ENCODE measurements at places on chromosomes 5 and 9.

DNA sequence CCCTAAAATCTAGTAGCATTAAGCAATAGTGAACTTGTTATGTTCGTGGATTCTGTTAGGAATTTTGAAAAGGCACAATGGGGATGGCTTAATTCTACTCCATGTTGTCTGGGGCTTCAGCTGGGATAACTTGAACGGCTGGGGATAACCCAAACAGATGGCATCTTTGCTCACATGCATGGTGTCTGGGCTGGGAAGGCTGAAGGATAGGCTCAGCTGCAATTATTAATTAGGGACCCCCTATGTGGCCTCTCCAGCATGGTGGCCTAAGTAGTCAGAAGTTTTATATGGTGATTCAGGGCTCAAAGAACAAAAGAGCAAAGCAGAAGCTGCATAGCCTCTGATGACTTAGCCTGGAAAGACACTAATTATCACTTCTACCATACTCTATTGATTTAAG, 551.1 kb downstream of the PSAT1 start:
- DNase-seq, result no peak

GRCh38 chr5:75992753-75993152, 90.4 kb upstream of the SV2C start:
- DNase-seq, result no peak

DNA sequence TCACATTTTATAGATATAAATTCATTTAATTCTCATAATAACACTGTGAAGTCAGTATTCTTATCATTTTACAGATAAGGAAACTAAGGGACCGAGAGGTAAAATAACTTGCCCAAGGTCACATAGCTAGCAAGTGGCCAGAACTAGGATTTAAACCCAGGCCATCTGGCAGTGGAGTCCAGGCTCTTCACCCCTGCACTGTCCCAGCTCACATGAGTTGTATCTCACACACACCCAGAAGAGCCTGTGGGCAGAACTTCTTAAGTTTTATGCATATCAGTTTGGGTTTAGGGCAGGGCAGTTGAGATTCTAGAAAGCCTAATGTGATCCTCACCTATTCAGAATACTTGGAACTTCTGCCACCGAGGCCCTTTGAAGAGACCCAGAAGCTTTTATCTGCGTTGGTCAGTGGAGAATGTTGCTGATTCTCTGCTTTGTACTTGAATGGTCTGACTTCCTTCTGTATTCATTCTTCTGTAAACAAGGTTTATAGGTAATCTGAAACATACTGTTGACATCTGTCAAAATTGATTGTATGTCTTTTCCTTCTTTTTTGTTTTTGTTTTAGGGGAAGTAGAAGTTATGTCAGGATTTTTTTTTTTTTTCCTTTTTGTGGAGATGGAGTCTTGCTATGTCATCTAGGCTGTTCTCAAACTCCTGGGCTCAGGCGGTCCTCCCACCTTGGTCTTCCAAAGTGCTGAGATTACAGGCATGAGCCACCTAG, 75.8 kb downstream of the KIAA1958 start:
- DNase-seq, result no peak

- DNase-seq, result no peak
These were observed 223.1 kb upstream of the PAPPA start for GRCh38 chr9:115930472-115930871.

DNA sequence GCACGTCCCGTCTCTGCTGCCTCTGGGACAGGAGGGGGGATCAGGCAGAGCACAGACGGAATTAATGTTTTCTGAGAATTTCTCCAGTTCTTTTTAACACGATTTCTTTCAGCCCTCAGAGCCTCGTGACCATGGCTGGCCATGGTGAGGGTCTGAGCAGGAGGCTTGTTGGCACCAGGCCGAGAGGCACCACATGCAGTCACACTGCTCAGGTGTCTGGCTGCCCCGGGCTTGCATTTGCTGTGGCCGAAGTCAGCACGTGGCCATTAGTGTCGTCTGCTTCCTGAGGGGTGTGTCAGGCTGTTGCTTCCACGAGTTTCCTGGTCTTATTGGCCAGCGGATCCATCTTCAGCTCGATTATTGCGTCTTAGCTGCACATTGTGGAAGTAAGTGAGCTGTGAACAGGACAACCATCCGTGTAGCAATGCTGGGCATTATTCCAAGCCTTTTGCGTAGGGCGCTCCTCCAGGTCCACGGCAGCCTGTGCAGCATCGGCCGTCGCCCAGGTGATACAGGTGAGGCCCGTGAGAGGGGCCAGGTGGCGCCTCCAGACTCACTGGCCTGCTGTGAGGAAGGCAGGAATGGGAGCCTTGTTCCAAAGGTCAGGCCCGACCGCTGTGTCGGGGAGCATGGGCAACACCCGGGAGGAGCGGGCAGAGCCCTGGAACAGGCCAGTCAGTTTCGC, 114.2 kb upstream of the CACNA1B start:
- DNase-seq, result no peak

- no peak for DNase-seq
These were observed 229.0 kb upstream of the PANK3 start for GRCh38 chr5:168808051-168808616.

DNA sequence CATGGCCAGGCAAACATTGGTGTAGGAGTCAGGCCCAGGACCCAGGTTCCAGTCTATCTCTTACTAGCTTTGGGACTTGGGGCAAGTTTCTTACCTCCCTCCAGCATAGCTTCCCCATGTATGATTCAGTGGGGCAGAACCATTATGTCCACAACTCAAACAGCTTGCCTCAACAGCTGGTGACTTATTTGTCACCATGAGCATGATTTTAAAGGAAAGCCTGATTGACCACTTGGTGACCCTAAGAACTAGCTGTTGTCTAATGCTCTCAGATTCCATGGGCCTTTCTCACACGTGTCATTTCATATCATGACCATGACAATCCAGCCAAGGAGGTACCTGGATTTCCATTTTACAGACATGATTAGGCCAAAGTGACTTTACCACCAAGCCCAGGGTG, 126.4 kb downstream of the TTLL11 start:
- no peak for DNase-seq

All from stimulated activated CD4-positive, alpha-beta T cell treated with anti-CD3 and anti-CD28 coated beads, Interleukin-15, amount 100 ng/mL, for 24 hours (primary cell).